ENCODE measurements at places on chromosomes 2 and 18.

- DNase-seq = no peak
Measured at GRCh38 chr2:3759761-3760160, 56.4 kb downstream of the DCDC2C start.

- no peak for DNase-seq
Measured at GRCh38 chr2:183291436-183291835, 167.2 kb downstream of the NUP35 start.

GRCh38 chr2:239249776-239250175 lies 151.0 kb downstream of the HDAC4 start:
- no peak for DNase-seq

DNA sequence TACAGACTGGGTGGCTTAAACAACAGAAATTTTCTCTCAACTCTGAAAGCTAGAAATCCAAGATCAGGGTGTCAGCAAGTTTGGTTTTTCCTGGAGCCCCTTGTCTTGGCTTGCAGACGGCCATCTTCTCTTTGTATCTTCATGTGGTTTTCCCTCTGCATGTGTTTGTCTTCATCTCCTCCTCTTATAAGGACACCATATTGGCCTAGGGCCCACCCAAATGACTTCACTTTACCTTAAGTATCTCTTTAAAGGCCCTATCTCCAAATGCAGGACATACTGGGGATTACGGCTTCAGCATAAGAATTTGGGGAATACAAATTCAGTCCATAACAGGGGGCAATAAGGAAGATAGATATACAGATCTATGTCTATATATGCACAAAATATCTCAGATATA lies 187.9 kb downstream of the MTCL1 start:
- DNase-seq = no peak

GRCh38 chr18:76056471-76057110 lies 438.5 kb downstream of the ZNF516 start:
- no peak for DNase-seq

DNA sequence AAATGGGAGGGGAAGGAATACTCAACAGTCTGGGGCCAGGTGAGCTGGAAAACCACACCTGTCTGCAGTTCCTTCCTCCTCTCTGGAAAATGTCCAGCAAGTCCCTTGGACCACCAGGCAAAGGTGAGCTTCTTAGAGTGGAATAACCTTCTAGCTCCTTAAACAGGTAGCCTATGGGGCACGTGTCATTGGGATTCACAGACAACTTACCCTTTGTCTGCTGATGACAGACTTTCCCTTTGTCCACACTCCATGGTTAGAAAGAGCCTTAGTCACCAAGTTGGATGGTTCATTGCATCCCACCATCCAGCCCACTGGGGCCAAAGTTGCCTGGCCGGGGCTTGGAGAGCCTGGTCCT lies 98.0 kb upstream of the ITGA6 start:
- DNase-seq = no peak

DNA sequence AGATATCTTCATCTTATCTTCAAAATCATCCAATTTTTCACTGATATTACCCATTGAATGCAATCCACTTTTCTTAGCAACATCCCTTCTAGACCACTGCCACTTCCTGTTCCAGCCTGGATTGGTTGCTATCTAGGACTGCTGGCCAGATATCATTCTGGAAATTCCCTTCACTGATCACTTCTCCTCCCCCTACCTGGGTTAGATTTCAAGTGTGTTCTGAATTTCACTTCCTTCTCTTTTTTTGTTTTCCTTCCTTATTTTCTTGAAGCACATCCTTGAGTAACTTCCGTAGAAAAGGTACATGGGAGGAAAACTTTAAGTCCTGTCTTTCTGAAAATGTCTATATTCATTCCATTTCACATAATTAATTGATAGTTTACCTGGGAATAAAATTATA lies 82.0 kb upstream of the IL1R2 start:
- no peak for DNase-seq

DNA sequence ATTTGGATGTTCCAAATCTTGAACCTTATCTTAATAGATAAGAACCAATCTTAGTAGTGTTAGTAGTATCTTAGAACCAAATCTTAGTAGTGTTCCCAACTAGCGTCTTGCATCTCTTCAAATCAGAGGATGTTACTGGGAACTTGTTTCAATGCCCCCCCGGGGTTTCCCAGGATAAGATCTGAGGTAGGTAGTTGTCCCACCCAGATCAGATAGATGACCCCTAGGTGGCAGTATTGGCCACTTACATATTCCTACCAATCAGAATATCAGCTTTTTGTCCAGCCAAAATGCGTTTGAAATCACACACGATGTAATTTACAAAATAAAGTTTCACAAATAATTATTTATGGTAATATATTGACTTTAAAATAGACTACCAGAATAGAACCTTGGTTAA lies 314.8 kb downstream of the MBD2 start:
- no peak for DNase-seq

Measured in CD4-positive, alpha-beta T cell treated with Interleukin-21 for 1 hour (primary cell).